ENCODE measurements at places on chromosomes 2 and 18. TPM values are rescaled to one million over a fixed set of nuclear protein-coding genes. Genes with fewer than 3 reads are reported as not detected.

GRCh38 chr2:58497168-58497567 lies 256.0 kb upstream of the FANCL start:
- DNase-seq: no peak

DNA sequence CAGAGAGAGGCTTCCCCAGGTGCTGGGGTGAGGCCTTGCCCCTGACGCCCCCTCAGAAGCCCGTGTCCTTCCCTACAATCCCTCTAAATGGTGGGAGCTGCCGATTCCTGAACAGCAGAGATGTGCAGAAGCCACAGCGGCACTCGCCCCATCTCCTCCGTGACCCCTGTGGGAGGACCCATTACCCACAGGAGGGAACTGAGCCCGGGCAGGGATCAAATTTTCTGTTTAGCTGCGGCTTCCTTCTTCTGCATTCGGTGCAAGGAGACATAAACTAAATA lies 181.2 kb upstream of the RAB6C start:
- no peak for DNase-seq

DNA sequence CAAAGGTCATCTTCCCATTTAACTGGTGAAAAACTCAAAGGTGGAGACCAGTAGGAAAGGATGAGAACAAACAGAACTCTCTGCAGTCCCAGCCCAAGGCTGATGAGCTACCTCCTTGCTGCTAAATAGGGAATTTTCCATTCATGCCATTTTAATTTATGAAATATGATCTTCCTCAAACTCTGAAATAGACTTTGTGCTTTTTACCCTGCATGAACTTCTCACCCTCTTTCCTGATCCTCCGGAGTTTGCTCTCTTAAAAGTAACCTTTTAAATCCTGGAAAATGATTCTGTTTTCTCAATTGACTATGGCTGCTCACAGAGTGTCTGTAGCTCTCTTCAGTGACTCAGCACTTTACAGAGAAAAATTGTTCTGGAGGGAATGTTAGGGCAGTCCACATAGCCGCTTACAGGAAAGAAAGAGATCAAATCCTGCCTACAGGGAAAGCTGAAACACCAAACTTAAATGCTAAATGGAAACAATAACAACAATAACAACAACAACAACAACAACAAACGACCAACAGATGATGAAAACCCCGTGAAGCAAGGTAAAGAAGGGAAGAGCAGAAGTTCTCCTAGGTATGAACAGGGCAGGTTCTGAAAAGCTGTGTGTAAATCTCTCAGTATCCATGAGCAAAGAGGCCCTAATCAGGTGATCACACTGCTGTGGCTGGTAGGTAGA lies 79.8 kb upstream of the SESTD1 start:
- no peak for DNase-seq

DNA sequence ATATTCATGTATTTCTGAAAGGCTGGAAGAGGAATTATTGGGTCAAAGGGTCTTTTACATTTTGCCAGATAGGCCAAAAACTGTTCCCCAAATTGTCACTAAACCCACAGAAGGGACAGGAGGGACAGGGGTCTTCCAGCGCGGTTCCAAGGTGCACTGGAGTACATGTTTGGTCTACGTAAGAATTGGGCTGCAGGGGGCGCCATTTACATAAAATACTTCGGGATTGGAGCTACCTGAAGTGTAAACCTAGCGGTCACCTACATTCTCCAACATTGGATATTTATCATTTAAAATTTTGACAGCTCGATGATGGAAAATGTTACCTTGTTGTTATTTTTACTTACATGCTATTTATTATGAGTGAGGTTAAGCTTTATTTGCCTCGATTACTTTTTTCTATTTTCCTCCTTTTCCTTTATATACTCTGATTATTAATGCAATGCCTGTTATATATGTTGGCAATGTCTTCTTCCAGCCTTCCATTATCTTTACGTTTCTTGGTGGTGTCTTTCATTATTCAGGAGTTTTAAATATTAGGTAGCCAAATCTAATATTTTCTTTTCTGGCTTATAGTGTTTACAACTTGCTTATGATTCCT lies 43.0 kb upstream of the RAB6C start:
- no peak for DNase-seq

Gene OSBPL6
- 0.39 TPM for total RNA-seq

Data from mesenteric fat pad (tissue), 1 donor.